Thoracic aorta endothelial cell (primary cell): ENCODE measurements at places on chromosomes 16 and 17. TPM values are rescaled to one million over a fixed set of nuclear protein-coding genes. Genes with fewer than 3 reads are reported as not detected.

The PLXDC1 gene
- total RNA-seq = not detected in 2 replicates

The ANKRD40CL gene
- not detected in 2 replicates for total RNA-seq

The ARHGDIG gene
- 0.79 and 1.7 TPM in 2 replicates for total RNA-seq

The PLA2G10 gene
- total RNA-seq = not detected in 2 replicates

The LAT gene
- 0.66 and 0.79 TPM in 2 replicates for total RNA-seq

The SCGB1C2 gene
- total RNA-seq = not detected in 2 replicates

The CTF1 gene
- 0.13 and 0.14 TPM in 2 replicates for total RNA-seq

The ABCC12 gene
- total RNA-seq = not detected in 2 replicates

The DDX19B gene
- total RNA-seq = 35.1 and 36.8 TPM in 2 replicates

The PRDM7 gene
- total RNA-seq = not detected in 2 replicates

The TOX3 gene
- total RNA-seq = 0.27 TPM in 1 of 2 replicates, not detected in the other

The CXCL16 gene
- total RNA-seq = 2.8 and 5.6 TPM in 2 replicates

The GGT6 gene
- not detected in 2 replicates for total RNA-seq

The ZNF469 gene
- 2.1 and 2.7 TPM in 2 replicates for total RNA-seq

The TP53TG3 gene
- total RNA-seq = not detected in 2 replicates

The CACNG5 gene
- not detected in 2 replicates for total RNA-seq

The CCR7 gene
- total RNA-seq = not detected in 2 replicates

The LRRC59 gene
- total RNA-seq = 243 and 261 TPM in 2 replicates

The TM4SF5 gene
- total RNA-seq = not detected in 2 replicates

The SRL gene
- total RNA-seq = 0.07 and 0.13 TPM in 2 replicates
